ENCODE measurements at places on chromosomes 6 and 20.
A peak's percentile ranks its signal among the peaks of the same experiment; 100 is the strongest.

- DNase-seq: no peak
These were observed 14.1 kb upstream of the HCK start for GRCh38 chr20:32037929-32038328.

DNA sequence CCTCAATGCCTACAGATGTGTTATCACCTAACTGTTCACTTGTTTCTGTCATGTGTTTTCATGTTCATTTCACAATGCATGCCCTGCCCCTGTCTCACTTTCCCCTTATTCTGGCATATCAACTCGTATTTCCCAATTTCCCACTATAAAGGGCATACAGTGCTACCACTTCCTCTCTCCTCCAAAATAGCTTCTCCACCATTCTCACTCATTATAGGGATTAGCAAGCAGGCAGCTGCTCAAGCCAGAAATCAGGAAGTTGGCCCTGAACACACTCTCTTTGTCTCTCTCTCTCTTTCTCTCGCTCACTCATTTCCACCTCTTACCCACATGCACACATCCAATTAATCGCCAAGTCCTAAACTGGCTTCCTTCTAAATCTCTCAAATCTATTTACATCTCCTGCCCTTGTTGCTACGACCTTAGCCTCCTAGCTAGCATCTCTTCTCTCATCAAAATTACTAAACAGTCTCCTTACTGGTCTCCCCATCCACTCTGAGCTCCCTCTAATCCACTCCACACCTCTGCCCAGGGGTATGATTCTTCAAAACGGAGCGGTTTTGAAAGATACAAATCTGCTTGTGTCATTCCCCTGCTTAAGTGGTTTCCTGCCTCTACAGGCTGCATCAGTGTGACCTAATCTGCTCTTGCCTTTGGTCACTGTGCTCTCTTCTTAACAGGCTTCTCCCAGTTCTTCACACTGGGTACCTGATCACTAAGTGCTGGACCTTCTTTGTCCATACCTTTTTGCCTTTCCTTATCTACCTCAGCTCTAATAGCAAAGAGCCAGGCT, 196.2 kb downstream of the BTBD9 start:
- DNase-seq: no peak

- no peak for DNase-seq
These were observed 63.3 kb upstream of the BLCAP start for GRCh38 chr20:37590938-37591490.

DNA sequence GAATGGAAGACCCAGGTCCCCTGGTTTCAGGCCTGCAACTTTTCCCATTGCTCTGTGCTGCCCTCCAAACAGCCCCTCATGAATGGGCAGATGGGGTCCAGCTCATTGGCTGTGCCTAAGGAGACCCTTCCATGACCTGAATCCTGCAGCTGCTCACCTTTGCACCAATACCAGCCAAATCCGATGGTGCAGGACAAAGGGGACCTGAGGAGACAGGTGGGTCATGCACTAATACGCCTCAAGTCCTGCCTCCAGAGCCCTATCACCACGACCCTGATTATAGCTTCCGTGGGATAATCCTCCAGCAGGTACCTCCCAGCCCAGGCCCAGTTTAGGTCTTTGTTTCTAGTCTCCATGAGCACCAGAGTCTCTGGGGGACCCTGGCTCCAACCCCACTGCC, 16.8 kb downstream of the TREM1 start:
- DNase-seq: no peak

GRCh38 chr6:12974551-12974950, 258.0 kb downstream of the PHACTR1 start:
- no peak for DNase-seq

DNA sequence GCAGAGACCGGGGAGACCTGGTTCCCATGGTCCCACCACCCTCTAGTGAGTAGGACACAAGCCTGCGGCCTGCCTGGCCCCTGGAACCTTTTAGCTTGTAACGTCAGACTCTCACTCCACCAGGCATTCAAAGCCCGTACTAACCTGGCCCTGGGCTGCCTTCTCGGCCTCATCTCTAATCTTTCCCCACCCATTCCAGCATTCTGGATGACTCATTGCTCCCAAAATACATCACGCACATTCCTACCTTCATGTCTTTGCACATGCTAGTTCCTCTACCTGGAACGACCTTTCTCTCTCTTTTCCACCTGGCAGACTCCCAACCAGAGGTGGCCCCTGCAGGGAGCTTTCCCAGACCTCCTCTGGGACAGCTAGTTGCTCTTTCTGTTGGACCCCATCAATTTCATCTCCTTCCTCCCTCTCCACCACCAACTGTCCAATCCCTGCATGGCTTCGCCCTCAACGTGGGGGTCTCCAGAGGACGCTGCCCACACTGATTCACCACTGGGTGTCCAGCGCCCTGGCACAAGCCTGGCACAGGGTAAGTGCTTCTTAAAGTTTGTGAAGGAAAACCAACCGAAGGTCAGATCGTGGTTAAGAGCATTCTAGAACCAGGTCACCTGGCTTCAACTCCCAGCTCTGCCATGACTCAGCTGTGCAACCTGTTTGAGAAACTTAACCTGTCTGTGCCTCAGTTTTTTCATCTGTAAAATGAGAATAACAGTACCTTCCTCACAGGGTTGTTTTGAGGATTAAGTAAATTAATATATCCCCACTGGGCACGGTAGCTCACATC, 35.2 kb downstream of the JPH2 start:
- DNase-seq: no peak

DNA sequence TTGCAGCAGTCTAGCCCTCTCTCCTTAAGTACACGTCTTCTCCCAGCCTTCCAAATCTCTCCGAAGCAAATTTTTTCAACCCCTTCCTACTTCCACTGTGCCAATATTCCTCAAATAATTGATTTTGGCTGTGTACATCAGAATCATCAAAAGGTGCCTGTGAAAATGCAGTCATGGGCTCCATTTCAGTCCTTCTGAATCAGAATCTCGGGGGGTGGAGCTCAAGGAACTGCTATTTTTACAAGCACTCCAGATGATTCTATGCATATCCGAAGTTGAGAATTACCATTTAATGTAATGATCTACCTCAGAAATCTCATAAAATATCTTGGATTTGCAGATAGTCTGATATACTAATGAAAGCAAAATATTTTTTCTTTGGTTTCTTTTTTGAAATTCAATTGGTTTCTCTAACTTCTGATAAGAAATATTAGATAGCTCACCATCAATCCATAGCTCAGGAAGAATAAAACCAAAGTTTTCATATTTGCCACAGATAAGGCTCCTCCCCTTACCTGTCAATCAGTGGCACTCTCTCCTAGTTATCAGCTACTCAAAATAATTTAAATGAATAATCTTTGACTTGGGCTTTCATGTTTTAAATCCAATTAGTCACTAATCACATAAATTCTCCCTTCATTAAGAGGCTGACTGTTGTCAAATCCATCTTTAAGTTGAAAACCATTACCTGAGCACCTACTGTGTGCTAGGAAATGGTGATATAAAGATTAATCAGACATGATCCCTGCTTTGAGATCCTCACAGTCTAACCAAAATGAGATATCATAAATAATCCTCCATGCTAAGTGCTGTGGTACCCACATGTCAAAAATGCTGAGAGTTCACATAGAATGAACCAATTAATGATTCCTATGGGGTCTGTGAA, 36.4 kb upstream of the STXBP5 start:
- no peak for DNase-seq

- DNase-seq: no peak
These were observed 12.9 kb downstream of the BANF2 start for GRCh38 chr20:17712708-17713107.

- no peak for DNase-seq
These were observed 346.6 kb downstream of the C6orf118 start for GRCh38 chr6:164962805-164963204.

DNA sequence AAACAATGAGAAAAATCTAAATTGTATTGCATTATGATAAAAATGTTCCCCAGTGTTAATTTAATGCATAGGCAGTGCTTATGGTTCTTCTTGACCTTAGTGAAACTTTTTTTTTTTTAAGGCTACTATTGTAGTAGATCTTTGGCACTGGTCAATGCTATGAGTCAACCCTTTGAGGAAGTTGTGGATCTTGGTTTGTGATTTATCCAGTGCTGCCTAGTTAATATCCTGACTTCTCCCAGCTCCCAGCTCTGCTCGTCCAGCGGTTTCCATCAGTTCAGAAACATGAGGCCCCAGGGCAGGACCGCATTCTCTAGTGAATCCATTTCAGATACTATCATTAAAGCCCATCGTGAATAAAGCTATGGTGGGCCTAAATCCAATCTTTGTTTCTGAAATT, 364.5 kb upstream of the JARID2 start:
- DNase-seq: no peak

GRCh38 chr6:166152660-166153059, 15.0 kb downstream of the TBXT start:
- DNase-seq: no peak

GRCh38 chr6:31677955-31678354, 2.9 kb downstream of the LY6G5C start:
- DNase-seq: no peak

- peak; percentile 19 for DNase-seq
These were observed 1.6 kb downstream of the SRPK1 start for GRCh38 chr6:35919085-35919826.

DNA sequence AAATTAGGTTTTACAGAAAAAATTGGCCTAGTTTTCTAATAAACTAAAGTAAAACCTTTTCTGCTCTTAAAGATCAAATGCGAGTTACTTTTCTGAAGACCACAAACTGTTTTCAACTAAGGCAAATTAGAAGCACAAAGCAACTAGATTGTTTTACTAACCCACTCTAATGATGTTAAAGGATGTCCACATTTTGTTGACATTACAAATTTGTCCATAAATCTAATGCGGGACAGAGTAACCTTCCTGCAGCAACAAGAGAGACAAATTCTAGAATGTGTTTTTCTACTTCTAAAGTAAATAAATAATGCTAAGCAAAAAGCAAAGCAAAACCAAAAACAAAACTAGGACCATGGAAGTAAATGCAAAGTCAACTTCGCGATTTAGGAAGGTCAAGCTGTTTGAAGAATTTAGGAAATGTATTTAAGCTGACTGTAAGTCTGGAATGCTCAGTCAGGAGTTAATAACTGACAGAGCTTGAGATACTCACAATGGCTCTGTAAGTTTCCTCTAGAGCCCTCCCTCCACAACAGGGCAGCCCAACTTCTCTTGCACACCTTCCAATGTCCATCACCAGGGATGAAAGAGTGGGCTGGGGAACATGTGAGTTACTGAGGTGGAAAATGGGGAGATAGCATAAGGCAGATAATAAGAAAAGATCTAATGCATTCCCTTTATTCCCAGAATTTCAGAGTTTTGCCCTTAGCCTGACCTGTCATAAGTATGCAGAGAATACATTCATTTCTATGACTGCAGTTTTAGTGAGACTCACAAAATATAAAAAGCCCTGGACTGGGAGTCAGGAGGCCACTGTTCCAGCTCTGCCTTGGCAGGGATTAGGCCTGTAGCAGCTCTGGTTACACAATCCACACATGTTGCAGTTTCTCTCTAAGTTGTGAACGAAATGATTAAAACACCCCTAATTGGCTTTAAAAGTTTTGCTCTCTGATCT, 158.8 kb downstream of the FOXA2 start:
- DNase-seq: no peak

GRCh38 chr6:143003676-143004075, 57.0 kb upstream of the AIG1 start:
- DNase-seq: no peak

DNA sequence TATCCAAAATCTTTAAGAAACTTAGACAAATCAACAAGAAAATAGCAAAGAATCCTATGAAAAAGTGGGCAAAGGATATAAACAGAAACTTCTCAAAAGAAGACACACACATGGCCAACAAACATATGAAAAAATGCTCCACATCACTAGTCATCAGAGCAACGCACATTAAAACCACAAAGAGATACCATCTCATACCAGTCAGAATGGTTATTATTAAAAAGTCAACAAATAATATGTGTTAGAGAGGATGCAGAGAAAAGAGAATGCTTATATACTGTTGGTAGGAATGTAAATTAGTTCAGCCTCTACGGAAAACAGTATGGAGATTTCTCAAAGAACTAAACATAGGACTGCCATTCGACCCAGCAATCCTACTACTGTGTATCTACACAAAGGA, 212.0 kb upstream of the DTNBP1 start:
- DNase-seq: no peak

DNA sequence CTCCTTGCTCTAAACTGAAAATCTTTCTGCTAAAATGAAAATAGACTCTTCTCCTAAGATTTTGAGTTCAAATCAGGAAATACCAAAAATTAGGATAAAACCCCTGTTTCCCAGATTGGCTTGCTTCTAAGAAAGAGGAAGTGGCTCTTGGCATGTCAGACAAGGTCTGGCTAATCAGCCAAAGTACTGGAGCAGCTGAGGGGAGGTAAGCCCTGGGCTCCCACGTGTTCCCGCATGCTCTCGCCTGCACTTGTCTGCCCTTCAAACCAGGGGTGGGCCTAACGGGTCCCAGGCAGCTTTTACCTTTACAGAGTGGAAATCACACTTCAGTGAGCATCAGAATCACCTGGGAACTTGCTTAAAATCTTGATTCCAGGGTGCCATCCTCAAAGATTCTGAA, 43.2 kb upstream of the GABRR1 start:
- DNase-seq: no peak

DNA sequence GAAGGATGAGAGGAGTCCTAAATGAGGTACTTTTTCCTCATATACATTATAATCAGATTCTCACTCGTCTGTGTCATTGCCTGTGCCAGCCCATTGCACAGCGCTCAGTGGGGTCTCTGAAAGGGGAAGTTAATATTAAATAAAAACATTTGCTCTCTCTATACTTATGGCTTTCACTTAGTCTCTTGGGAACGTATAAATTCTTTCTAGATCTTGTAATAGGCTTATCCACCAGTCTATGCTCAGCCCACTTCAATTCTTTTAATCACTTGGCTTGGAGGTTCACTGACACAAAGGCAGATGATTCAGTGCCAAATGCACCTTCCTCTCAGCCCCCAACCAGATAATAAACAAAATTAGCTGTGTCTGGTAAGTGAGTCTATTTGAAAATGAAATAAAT, 164.3 kb upstream of the OGFRL1 start:
- no peak for DNase-seq

Data from large intestine (tissue), 12 donors.